Caudate nucleus (tissue), 63 donors: ENCODE measurements at places on chromosomes 11 and 22.
A peak's percentile ranks its signal among the peaks of the same experiment; 100 is the strongest.

GRCh38 chr11:109747839-109748238 lies 325.8 kb downstream of the C11orf87 start:
- DNase-seq = no peak

GRCh38 chr11:119103793-119104192 lies 2.1 kb upstream of the DPAGT1 start:
- no peak for DNase-seq

DNA sequence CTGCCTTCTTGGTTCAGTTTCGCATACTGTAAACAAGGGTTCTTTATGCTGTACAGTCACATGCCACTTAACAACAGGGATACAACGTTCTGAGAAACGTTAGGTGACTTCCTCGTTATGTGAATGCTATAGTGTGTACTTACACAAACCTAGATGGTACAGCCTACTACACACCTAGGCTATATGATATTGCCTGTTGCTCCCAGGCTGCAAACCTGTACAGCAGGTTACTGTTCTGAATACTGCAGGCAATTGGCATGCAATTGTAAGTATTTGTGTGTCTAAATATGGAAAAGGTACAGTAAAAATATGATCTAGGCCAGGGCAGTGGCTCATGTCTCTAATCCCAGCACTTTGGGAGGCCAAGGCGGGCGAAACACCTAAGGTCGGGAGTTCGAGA lies 85.7 kb upstream of the PRDM11 start:
- no peak for DNase-seq

GRCh38 chr11:36431429-36432092 lies 78.5 kb downstream of the TRAF6 start:
- DNase-seq = no peak

DNA sequence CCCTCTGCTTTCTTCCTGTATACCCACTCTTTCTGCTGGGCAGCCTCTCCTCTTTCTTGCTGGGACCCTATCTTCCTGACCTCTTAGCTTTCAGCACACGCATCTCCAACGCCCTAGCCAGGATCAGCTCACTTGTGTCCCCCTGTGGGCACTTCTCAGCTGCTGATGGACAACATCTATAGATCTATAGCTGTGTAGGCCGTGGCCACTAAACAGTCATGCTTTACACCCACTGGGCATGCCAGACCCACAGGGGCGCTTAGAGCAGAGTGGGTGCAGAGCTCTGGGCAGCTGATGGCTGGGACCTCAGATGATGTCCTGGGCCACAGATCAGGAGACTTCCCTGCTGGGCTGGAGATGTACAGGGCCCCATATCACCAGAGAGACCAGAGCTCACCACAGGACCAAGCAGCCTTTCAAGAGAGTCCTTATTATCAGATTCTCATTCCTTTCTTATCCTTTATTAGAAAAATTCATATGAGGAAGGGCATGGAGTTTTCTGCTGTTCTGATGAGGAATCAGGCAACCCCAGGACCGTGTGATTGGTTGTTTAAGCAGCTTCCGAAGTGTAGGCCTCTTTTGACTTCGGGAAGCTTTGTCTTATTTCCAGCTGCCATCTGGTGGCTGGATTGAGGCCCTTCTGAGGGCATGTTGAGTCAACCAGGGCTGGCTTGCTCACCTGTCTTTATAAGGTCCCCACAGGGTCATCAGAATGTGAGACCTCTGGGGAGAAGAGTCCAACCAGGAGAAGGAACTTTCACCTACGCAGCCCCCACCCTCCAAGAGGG lies 60.5 kb downstream of the OSBP2 start:
- DNase-seq = peak; percentile 13

GRCh38 chr22:46086577-46087335 lies 63.6 kb upstream of the PPARA start:
- no peak for DNase-seq

GRCh38 chr11:134668076-134668475 lies 256.0 kb upstream of the B3GAT1 start:
- no peak for DNase-seq

GRCh38 chr11:85180528-85180927 lies 446.6 kb downstream of the DLG2 start:
- no peak for DNase-seq

- DNase-seq = no peak
These were observed 44.3 kb downstream of the ZNRF3 start for GRCh38 chr22:28927630-28928029.

DNA sequence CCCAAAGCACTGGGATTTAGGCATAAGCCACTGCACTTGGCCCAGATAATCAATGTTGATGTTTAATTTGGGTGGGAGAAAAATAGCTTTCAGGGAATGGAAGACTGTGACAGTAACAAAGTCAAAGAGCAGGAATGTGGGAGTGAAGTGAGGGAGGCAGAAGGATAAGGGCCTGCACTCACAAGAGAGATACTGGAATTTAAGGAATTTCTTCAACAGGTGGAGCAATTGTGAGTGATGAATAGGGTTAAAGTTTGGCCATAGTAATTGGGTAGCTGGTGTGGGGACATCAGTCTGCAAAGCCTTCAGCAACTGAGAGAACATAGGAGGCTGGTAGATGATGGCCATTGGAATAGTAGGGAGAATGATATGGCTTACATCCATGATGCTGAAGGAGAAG lies 8.6 kb upstream of the APBB1 start:
- no peak for DNase-seq

DNA sequence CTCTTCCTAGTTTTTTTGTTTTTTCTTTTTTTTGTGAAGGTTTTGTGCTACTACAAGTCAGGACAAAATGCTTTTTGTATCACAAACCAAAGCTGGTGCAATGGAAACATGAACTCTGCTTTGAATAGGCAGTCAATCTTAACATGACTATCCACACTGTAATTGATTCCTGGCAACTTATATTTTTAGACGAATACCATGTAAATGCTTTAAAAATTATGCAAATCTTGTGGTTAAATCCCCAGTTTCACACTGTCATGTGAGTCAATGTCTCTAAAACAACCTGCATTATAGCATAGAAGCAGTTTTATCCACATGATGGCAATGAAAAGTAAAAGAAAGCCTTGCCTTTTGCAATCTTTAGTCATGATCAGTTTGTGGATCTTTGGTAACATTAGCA lies 8.9 kb downstream of the TRPC6 start:
- no peak for DNase-seq

- DNase-seq = no peak
These were observed 789 bp downstream of the RPS13 start for GRCh38 chr11:17076517-17077239.

- no peak for DNase-seq
These were observed 28.2 kb downstream of the MYH9 start for GRCh38 chr22:36359470-36359996.

- no peak for DNase-seq
These were observed 8.0 kb upstream of the MS4A10 start for GRCh38 chr11:60777106-60777505.

GRCh38 chr22:40782521-40782920 lies 36.6 kb downstream of the SLC25A17 start:
- DNase-seq = no peak

- no peak for DNase-seq
These were observed 15.5 kb downstream of the SLC1A2 start for GRCh38 chr11:35403765-35404387.

DNA sequence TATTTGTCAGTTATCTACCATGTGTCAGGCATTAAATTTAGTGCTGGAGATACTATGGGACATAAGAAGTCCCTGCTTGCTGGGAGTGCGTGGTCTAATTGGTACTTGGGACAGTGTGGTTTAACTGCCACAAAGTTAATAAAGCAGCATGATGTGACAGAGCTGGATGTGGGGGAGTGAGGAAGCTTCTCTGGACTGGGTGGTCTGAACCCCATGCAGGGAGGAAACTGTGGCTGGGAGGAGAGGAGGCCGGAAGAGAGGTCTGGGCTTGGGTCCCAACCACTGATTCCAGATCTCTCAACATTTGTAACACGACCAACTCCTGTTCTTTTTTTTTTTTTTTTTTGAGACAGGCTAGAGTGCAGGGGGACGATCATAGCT lies 37.1 kb downstream of the ST3GAL4 start:
- DNase-seq = no peak

GRCh38 chr11:90134478-90135003 lies at the start of gene NAALAD2:
TSS of gene NAALAD2 (plus strand) at chr11:90134663. CDS start at chr11:90134759, 96 bp downstream.
- DNase-seq = peak; percentile 70

- DNase-seq = no peak
These were observed 21.9 kb downstream of the HTR3B start for GRCh38 chr11:113926273-113927197.

GRCh38 chr11:74325649-74326645 lies 14.5 kb upstream of the P4HA3 start:
- no peak for DNase-seq

DNA sequence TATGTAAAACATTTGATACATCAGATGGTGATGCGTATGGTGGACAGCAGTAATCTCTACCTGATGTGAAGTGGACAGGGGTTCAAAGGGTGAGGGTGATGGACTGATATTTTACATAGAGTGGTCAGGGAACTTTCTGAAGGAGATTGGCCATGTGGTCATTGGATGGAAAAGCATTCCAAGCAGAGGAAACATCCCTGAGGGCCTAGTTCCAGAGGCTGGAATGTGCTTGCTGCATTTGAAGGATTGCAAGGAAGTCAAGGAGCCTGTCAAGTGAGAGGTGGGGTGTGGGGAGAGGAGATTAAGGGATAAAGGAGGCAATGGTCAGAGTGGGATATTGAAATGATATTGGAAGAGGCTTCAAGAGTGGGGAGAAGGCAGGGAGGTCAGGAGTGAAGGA lies 151.9 kb upstream of the NTM start:
- DNase-seq = no peak

- DNase-seq = no peak
These were observed 120.5 kb downstream of the HIPK3 start for GRCh38 chr11:33377412-33378370.

- DNase-seq = no peak
These were observed 8.0 kb upstream of the PMM1 start for GRCh38 chr22:41597635-41597953.

DNA sequence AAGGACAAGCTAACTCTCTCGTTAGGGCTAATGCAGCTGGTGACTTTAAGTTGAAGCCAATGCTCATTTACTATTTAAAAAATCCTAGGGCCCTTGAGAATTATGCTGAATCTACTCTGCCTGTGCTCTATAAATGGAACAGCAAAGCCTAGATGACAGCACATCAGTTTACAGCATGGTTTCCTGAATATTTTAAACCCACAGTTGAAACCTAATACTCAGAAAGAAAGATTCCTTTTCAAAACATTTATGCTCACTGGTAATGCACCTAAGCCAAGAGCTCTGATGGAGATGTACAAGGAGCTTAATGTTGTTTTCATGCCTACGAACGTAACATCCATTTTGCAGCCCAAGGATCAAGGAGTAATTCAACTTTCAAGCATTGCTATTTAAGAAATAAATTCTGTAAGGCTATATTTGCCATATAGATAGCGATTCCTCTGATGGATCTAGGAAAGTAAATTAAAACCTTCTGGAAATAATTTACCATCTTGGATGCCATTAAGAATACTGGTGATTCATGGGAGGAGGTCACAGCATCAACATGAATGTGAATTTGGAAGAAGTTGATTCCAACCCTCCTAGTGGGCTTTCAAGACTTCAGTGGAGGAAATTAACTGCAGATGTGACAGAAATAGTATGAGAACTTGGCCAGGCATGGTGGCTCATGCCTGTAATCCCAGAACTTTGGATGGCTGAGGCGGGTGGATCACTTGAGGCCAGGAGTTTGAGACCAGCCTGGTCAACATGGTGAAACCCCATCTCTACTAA lies 14.5 kb downstream of the XNDC1N start:
- DNase-seq = no peak

DNA sequence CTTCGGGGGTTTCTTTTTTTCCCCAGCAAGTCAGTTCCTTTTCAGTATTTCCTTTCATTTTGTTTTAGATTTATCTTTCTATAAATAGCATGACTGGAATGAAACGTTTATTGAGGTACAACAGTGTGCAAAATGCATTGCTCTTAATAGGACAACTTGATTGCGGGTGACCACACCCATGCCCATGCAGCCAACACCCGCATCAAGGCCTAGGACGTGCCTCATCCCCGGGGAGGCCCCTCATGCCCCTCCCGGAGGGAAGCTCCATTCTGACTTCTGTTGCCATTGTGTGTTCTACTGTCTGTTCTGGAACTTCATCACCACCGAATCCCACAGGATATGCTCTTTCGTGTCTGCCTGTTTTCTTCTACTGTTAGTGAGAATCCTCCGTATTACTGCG lies 82.2 kb downstream of the RPS6KA4 start:
- DNase-seq = no peak

DNA sequence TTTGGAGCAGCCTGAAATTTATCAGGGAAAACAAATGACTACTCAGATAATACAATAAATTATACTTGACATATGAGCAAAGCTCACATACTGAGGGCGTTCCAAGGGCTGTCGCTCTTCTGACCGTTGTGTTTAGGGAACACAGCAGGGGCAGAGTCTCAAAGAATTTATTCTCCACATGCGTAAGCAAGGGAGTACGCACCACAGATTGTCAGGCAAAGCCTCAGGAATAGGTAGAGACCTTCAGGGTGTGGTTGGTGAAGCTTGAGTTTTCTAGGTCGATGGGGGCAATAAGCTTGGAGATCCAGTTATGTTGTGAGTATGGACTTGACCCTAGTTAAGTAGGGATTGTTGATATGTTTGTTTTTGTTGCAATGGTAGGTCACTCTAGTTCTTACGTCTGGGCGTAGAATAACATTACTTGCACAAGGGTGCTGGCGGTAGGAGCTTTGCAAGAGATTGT lies 830 bp downstream of the ACAT1 start:
- DNase-seq = no peak

GRCh38 chr11:69841859-69842698 lies 22.9 kb upstream of the FGF3 start:
- no peak for DNase-seq

- no peak for DNase-seq
These were observed 37.6 kb downstream of the ZNF195 start for GRCh38 chr11:3341298-3341697.

DNA sequence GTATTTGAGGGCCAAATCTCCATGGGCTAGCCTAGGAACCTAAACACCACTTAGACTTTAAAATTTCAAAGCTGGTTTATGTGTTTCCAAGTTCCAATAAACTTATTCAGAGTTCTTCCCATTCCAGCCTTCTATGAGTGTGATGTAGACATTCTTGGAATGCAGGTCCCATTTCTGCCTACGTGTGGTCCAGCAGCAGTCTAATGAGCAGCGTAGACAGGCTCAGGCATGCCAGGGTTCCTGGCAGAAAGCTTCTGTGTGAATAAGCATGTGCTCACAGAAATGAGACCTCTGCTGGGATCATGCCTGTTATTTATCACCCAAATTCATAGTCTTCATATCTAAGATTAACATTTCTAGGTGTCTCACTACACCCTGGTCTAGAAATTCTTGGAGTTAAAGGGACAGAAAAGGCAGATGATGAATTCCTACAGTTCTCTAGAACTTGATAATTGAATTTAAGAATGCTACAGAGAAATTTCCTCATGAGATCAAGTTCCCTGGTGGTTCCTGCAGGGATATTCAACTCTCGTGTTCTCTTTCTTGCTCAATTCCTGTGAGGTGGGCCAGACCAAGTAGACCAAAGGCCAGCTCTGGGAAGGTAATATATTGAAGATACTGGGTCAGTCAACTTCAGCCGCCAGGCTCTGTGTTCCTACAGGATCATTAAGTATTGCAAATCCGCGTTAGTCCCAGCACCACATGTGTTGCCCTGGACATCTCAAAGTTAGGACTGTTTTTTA lies 17.6 kb downstream of the RNF185 start:
- no peak for DNase-seq
